ENCODE measurements at places on chromosomes 3 and 15.

DNA sequence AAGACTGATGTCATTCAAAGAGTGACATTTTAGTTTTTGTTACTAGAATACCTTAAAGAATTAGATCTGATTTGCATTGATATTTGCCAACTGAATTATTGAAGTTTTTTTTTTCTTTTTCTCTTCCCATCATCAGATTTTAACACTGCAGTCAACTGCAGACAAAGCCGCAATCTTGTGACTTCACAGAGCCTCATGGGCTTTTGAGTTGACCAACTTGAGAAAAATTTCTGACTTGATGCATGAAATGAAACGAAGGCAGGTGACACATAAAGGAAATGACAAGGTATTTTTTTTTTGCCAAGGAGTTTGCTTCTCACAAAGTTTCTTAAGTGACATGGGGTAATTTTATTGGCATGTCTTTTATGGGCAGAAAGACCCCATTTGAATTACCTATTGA lies 383.7 kb downstream of the GAP43 start:
- no peak for DNase-seq

- DNase-seq, result no peak
These were observed 71.1 kb upstream of the FAM3D start for GRCh38 chr3:58737644-58738043.

DNA sequence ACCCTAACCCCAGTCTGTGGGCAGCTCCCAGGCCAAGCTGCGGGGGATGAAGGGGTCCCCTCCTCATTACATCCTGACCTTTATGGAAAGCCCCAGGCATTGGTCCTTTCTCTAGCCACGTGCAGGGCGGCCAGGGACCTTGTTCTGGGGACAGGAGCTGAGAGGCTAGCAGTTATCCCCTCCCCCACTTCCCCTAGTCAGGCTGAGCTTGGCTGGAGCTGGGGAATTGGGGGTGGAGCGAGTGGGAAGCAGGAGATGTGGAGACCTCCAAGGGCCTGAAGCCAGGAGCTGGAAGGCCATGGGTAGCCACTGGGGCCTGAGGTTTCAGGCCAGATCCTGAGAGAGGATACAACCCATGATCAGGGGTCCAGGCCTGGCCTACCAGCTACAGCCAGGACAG lies 45.8 kb downstream of the DNAH1 start:
- no peak for DNase-seq

- DNase-seq, result no peak
These were observed 170.3 kb downstream of the ZPLD1 start for GRCh38 chr3:102605153-102605552.

DNA sequence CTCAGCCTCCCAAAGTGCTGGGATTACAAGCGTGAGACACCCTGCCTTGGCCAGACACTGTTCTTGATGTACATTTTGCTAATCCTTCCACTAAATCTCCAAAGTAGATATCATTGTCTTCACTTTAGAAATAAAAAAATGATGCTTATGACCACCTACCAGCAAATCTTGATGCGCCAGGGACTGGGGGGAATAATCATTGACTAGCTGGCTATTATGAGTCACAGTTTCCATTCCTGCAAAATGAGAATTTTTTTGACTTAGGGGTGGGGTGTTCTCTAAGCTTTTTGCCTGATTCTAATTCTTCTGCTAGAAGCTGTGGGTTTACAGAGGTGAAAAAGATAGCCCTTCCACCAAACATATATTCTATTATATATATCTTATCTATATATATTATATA lies 17.1 kb upstream of the RFC4 start:
- DNase-seq, result no peak

- no peak for DNase-seq
These were observed 13.9 kb upstream of the PODXL2 start for GRCh38 chr3:127614928-127615589.

- DNase-seq, result no peak
These were observed 118.0 kb downstream of the SEC22A start for GRCh38 chr3:123319760-123320159.

DNA sequence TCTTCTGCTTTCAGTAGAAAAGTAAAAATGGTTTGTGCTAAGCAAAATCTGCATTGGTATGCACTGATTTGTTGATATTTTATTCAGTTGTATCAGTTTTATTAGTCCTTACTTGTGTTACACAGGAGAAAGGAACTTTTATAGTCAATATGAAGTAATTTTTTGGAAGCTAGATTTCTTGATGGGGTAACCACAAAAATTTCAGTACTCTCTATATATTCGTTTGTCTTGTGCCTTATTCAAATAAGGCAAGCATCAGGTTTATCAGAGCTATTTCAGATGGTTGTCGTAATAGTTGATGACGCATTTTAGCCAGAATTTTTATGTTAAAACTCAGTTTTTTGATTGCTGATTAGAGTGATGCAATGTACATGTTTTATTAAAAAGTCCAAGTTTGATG lies 50.7 kb upstream of the NIPA1 start:
- DNase-seq, result no peak

DNA sequence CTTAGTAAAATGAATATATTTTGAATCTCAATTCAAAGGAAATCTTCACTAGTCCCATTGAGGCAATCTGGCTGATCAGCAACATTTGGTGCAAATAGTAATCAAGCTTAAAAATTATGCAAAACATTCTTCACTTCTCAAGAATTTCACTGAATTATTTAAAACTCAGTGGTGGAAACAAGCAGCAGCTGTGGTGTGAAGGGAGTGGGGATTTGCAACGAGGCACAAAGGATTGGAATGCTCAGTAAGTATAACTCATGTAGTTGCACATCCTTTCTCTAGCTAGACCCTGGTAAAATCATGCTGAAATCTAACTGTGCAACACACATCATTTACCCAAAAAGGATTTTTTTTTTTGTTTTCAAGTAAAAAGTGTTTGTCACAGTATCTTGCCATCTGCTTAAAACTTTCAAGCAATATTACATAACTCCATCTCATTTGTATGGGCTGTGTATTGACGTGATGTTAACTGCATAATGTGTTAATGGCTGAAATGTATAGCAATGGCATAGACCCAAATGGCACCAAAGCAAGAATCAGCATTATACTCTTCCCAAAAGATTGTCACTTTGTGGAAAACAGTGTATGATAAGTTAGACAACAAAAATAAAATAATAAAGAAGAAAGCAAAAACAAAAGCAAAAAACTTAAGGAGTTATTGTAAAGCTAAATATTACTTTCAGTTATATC lies 816.6 kb downstream of the EPHA3 start:
- DNase-seq, result no peak

DNA sequence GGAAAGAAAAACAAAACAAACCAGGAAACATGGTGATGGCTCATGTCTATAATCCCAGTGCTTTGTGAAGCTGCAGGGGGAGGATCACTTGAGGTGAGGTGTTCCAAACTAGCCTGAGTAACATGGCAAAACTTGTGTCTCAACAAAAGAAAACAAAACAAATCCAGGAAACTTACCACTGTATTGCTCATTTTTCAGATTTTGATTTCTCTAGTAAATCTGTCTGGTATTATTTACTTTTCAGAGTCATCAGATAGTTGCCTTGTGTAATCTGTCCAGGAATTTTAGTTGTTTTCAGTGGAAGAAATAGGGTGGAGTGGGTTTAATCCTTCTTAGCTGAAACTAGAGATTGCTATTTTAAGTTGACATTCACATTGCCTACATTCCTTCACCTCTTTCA lies 91.8 kb upstream of the ALCAM start:
- DNase-seq, result no peak

DNA sequence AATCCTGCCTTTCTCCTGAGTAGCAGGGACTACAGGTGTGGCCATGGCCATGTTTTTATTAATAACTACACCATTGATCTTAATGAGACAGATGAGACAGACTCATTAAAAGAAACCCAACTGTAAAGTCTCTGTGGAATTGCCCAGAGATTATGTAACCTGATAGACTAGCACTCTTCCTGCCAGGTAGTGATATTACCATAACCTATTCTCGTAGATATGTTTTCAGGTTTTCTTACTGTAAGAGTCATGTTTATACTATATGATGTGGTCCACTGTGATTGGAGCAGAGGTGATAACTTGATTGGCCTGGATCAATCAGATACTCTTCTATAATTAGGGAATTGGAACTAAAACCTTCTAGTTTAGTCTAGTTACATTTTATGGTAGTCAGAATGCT lies 93.7 kb downstream of the NFKBIZ start:
- no peak for DNase-seq

DNA sequence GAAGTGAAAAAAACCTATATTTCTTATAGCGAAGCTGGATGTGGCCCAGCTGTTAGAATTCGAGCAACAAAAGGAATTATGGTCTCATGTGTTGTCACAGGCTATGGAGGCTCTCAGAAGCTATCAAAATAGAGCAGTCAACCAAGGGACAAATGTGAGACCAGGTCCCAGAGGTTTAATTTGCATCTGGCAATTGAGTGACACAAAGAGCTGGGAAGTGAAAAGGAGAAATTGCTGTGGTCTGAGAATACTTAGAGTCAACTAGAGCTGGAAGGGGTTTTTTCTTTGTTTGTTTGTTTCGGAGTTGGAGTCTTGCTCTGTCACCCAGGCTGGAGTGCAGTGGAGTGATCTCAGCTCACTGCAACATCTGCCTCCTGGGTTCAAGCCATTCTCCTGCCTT lies 61.3 kb upstream of the SMAD3 start:
- DNase-seq, result no peak

GRCh38 chr15:20672470-20672869 lies 130.9 kb upstream of the GOLGA6L6 start:
- no peak for DNase-seq

DNA sequence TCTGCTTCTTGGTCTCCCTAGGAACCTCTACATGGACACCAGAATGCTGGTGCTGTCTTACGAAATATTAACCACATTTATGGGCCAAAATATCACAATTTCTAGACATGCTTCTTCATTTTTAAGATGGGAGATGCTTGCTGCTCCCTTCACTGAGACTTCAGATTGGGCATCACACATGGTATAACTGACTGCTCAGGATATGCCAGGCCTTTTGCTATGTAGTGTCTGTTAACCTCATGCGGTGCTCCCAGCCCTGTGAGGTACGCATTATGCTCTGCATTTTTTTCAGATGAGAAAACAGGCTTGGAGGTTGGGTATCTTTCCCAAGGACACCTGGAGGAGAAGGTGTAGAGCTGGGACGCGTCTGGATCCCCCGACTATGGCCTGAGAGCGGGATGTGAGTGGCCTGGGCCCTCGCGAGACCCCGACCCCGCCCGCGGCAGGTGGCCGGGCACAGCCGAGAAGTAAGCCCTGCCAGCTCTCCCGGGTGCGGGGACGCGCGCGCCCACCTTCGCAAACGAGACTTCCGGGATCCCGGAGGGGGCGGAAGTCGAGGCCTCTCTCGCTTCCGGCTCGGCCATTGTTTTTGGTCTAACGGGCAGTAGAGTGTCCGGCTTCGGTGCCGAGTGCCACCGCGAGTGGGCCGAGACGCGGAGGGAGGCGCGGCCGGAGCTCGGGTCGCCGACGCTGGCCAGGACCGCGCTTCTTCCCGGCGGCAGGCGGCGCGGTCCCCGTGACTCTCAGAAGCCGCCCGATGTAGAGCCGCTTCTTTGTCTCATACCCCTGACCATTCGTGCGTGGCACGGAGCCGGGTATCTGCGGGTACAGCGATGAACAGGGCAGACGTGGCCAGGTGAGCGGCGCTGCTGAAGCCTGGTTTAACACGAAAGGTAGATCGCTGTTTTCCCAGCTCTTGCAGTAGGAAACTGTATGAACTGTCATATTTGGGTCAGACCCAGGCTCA lies at the start of gene ZKSCAN7:
TSS of gene ZKSCAN7 (plus strand) at position 568 of the 967 bp plus-strand sequence. CDS start 1,855 bp downstream, outside the sequence.
- DNase-seq, result peak; percentile 59

- no peak for DNase-seq
These were observed 1.1 kb upstream of the PIK3CA start for GRCh38 chr3:179146911-179147513.

DNA sequence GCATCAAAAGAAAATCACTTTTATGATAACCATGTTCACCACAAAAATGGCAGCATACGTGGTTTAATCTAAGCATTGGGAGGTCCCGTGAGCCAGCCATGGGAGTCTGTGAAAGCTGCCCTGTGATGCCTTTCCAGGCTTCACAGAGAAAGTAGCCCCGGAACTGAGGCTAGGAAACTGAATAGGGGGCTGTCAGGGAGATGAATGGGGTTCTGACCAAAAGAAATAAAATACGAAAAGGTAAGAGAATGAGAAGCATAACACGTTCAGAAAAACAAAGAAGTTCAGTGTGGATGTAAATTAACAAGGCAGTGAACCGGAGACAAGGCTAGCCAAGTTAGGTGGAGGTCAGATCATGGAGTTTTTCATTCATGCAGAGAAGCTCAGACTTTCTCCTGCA lies 118.9 kb downstream of the ANXA2 start:
- no peak for DNase-seq

GRCh38 chr3:148175214-148175613 lies 522.5 kb upstream of the AGTR1 start:
- no peak for DNase-seq

DNA sequence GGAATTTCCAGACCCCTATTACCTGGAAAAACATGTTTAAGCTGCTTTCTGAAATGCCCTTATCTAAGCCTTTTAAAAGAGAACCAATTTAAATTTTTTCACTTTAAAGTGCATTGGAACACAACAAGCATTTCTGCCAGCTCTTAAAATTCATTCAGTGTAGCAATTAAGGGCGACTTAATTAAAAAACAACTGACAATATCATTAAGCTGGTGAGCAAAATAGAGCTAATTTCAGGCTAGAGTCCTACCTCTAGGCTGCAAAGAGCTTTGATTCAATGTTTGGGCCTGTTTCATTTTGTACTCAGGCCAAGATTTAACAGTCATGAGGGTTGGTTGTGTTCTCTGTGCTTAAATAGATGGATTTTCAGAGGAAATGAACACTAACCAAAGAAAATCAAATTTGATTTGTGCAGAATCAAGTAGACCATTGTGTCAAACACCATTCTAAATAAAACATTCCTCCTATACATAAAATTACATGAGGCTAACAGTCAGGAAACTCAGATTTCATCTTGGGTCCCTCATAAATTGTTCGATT lies 114.6 kb downstream of the TMEM108 start:
- no peak for DNase-seq

DNA sequence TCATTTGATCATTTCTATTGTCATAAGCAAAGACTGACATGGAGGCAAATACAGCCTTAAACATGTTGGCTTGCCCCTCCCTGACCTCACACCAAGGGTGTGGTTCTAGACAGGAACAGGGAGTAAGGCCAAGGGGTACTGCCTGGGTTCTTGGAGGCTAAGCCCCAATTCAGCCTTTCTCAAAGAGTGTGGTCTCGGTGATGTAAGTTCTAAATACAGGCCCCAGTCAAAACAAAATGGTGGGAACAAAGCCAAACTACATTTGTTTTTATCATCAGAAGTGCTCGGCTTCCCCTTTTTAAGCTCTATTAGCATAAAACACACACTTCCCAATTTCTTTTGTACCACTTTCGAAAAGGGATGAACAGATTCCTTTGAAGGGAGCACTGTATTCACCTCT lies 129.5 kb downstream of the ATP8B4 start:
- DNase-seq, result no peak

DNA sequence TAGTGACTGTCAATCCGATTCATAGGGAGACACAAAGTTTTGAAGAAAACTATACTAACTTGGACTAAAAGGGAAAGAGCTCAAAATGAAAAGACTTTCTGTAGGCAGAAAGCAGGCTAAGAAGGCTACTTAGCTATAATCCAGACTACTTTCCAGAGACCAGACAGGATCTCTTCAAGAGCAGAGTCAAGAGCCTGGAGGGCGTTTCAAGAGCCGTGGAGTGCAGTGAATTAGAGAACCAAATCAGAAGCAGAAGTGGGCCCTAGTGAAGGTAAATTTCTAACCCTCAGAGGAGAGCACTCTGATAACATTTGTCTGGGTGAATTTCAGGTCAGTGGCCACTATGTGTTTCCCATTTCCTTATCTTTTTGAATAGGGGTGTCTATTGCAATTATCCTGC lies 76.4 kb downstream of the CGGBP1 start:
- no peak for DNase-seq
